Mesenchymal stem cell (in vitro differentiated cells and primary cell): ENCODE measurements at places on chromosomes 11 and 22.
A peak's percentile ranks its signal among the peaks of the same experiment; 100 is the strongest.

DNA sequence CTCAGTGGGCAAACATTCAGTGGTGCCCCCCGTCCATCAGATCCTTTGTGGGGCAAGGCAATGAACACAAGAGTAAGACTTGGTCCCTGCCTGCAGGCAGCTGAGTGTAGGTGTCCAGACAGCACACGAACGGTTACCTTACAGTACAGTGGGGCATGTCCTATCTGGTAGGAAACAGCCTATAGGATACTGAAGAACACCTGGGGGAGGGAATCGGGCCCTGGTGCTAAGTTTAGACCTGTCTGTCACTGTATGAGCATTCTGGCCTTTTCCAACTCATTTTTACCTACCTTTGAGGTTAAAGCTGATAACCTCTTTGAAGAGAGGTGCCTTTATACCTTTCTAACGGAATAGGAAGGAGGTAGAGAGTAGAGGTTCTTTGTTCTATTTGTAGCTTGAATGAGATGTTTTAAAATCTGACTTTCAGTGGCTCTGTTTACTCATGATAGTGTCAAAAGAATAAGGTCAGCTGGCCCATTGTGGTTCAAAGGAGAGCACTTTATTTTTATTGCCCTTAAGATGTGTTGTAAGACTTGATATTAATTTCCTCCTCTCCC lies 8.9 kb downstream of the ZNRF3 start:
- no peak for DNase-seq

GRCh38 chr22:31269892-31270579 lies 22.3 kb downstream of the PIK3IP1 start:
- no peak for DNase-seq

GRCh38 chr11:3153291-3153861 lies 11.7 kb downstream of the OSBPL5 start:
- DNase-seq: peak; percentile 97

DNA sequence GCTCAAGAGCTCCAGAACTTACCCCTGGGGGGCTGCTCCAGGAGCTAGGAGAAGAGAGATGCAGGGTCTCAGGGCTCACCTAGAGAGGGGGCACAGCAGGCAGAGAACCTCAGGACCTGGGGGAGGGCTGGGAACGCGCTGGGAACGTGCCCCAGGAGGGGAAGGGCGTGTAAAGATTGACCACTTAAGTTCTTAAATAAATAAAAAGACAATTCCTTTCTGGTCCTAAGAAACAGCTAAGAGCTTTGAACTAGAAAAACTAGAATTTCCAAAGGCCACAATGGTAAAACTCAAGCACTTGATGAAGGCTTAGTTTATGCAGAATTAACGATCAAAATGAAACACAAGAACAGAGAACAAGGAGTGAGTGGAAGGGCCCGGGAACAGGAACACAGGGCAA lies 89.1 kb downstream of the CELSR1 start:
- DNase-seq: no peak

- DNase-seq: no peak
Observed at GRCh38 chr11:119149018-119149785, at the start of gene ABCG4. ABCG4 (plus strand) TSS chr11:119149052; CDS start chr11:119149966, 914 bp downstream.
